Activated CD4-positive, alpha-beta T cell treated with anti-CD3 and anti-CD28 coated beads, Interleukin-2, amount 10 ng/mL, durations not matched to agents 7 days and 5 days (primary cell): ENCODE measurements at places on chromosomes 11 and 22.

DNA sequence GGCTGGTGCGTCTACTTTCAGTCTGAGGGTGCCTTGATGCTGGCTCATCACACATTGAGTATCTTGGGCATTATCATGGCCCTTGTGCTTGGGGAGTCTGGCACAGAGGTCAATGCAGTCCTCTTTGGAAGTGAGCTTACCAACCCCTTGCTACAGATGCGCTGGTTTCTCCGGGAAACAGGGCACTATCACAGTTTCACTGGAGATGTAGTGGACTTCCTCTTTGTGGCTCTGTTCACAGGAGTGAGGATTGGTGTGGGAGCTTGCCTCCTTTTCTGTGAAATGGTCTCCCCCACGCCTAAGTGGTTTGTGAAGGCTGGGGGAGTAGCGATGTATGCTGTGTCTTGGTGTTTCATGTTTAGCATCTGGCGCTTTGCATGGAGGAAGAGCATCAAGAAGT lies 4.9 kb downstream of the TLCD5 start:
- peaks cover 21% of the 10 kb centered on the region for H3K4me1 ChIP-seq
- no peak for DNase-seq
- no peak overlapping the region for H3K4me3 ChIP-seq
- peaks cover 64% of the 10 kb centered on the region for H3K27me3 ChIP-seq
- H3K27ac ChIP-seq = no peak overlapping the region

- peaks cover 9% of the 10 kb centered on the region for H3K27me3 ChIP-seq
- H3K36me3 ChIP-seq = no peaks in the 10 kb centered on the region
- no peaks in the 10 kb centered on the region for H3K4me1 ChIP-seq
These were observed 2.4 kb upstream of the OR52L1 start for GRCh38 chr11:5989203-5989602.

DNA sequence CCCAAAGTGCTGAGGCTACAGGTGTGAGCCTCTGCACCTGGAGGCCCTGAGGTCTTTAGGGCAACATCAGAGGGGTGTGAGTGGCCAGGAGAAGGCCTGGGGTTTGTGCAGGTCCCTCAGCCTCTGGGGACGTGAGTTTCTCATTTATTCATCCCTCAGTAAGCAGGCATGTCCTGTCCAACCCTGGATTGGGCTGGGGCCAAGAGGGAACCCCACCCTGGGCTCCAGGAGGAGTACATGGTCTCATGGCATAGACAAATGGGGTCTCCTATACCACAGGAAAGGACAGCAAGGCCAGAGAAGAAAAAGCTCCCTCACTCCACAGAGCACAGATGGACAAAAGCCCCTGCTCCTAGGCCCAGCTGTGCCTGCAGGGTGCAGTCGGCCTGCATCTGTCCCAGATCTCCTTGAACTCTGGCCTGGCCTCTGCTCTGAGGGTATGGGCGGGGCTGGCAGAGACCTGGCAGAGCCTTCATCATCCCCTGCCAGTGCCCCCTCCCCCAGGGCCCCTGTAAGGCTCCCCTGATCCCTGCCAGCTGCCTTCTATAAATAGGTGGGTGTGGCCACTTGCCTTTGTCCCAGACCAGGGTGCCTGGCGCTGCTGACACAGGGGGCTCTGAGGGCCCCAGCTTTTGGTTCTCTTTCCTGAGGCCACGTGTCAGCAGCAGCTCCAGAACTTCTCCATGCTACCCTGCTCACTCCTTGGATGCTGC lies 34.6 kb downstream of the A4GALT start:
- H3K4me1 ChIP-seq = no peaks in the 10 kb centered on the region
- no peak overlapping the region for H3K27ac ChIP-seq
- H3K4me3 ChIP-seq = no peak overlapping the region
- no peak for DNase-seq

GRCh38 chr11:98564881-98565280 lies 455.9 kb upstream of the CNTN5 start:
- no peaks in the 10 kb centered on the region for H3K27me3 ChIP-seq
- H3K4me3 ChIP-seq = no peak overlapping the region
- H3K27ac ChIP-seq = no peak overlapping the region
- H3K36me3 ChIP-seq = no peaks in the 10 kb centered on the region
- DNase-seq = no peak

DNA sequence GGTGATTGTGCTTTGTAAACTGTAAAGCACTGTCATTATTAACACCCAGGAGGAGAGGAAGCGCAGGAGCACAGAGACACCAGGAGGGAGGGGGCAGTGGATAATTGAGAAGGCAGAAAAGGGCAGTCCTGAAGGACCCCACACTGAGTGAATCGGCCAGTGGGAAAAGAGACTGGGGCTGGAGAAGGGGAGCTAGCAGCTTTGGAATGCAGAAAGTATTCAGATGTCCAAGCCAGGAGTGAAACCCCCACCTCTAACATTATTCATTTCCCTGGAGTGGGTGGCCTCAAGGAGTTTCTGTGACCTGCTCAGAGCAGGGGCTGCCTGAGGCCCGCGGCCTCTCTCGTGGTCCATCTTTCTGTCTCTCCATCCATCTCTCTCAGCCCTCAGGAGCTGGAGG lies 38.0 kb upstream of the CDON start:
- H3K4me1 ChIP-seq = no peaks in the 10 kb centered on the region
- DNase-seq = no peak
- H3K4me3 ChIP-seq = no peak overlapping the region
- peaks cover 1% of the 10 kb centered on the region for H3K27me3 ChIP-seq

DNA sequence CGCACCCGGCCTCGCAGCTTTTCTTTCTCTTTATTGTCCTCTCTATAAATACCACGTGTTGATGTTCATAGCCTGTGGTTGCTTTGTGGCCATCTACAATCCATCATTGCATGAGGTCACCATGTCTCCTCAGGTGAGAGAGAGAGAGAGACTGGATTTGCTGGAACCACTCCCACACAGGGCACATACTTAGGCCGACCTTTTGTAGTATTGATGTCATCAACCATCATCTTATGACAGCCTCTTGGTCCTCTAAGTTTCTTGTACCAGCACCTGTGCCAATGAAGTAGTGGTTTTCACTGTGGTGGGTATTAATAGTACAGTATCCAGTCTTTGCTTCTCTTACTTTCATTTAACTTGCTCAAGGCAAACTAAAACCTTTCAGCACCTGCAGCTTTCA lies 22.8 kb upstream of the P2RY6 start:
- no peak overlapping the region for H3K27ac ChIP-seq
- no peak overlapping the region for H3K4me3 ChIP-seq
- peaks cover 10% of the 10 kb centered on the region for H3K4me1 ChIP-seq
- peak; percentile 19 for DNase-seq
- H3K27me3 ChIP-seq = peaks cover 7% of the 10 kb centered on the region

GRCh38 chr11:129312730-129313503 lies 62.7 kb upstream of the BARX2 start:
- H3K4me3 ChIP-seq = no peak overlapping the region
- no peak for DNase-seq
- H3K27me3 ChIP-seq = no peaks in the 10 kb centered on the region
- H3K4me1 ChIP-seq = peaks cover 5% of the 10 kb centered on the region
- no peak overlapping the region for H3K27ac ChIP-seq

- no peak overlapping the region for H3K27ac ChIP-seq
- peaks cover 18% of the 10 kb centered on the region for H3K27me3 ChIP-seq
- no peak for DNase-seq
- H3K4me1 ChIP-seq = no peaks in the 10 kb centered on the region
- no peaks in the 10 kb centered on the region for H3K36me3 ChIP-seq
- no peak overlapping the region for H3K4me3 ChIP-seq
These were observed 7.9 kb upstream of the NELL1 start for GRCh38 chr11:20661445-20661844.

DNA sequence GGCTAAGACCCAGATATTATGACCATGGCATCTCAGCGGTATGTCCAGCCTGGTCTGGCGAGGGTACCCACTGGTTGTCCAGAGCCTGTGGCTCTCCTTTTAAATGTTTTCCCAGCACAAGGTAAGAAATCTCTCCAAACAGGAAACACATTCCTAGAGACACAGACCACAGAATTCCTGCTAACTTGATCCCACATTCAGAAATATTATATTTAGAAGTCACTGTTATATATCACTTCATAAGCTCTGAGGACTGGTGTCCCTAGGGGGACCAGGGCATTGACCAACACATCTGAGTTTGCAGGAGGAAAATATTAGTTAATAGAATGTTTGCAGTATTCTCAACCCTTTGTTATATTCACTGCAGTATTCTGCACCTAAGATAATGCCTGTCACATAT lies 23.1 kb downstream of the TMPRSS13 start:
- H3K4me1 ChIP-seq = peaks cover 11% of the 10 kb centered on the region
- no peaks in the 10 kb centered on the region for H3K27me3 ChIP-seq
- no peaks in the 10 kb centered on the region for H3K36me3 ChIP-seq
- H3K27ac ChIP-seq = no peak overlapping the region

DNA sequence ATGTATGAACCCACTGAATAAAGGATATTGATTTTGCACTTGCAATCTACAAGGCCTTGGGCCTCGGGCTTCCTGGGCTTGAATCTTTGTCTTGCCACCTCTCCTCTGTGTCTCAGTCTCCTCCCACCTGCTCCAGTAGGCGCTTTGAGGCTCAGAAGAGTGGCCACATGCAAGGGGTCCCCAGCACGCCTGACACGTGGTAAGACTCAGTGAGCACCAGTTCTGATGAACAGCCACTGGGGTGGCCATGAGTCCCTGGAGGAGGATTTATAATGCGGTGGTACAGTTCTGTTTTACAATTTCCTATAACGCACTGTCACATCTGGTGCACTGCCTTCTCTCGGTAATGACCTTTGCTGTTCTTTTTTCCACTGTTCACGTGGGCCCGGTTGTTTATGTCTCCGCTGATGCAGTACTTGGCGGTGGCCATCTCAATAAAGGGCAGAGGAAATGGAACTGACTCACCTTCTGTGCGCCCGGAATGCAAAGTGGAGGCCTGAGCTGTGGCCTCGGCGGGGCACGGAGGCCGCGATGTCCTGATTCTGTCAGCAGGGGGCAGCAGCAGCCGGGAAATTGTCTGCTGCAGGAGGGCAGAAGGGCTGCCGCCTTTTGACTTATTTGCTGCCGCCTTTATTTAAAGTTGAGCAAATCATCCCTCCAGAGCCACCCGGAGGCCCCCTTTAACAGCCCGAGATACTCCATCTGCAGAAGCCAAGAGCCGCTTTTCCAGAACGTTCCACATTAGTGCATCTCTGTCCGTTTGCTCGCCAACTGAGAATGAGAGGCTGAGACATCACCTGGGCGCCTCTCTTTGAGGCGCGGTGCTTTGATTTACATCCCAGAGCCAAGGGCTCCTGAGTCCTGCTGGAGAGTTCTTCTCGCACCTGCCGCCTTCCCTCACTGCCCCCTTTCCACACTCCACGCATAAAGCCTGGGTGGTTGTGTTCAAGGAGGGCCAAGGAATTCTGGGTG lies 6.0 kb upstream of the IFT27 start:
- no peaks in the 10 kb centered on the region for H3K36me3 ChIP-seq
- peak; percentile 87 for DNase-seq
- H3K4me3 ChIP-seq = no peak overlapping the region
- peaks cover 2% of the 10 kb centered on the region for H3K27me3 ChIP-seq
- peak overlapping the region; percentile 28 for H3K27ac ChIP-seq
- H3K4me1 ChIP-seq = peaks cover 17% of the 10 kb centered on the region

DNA sequence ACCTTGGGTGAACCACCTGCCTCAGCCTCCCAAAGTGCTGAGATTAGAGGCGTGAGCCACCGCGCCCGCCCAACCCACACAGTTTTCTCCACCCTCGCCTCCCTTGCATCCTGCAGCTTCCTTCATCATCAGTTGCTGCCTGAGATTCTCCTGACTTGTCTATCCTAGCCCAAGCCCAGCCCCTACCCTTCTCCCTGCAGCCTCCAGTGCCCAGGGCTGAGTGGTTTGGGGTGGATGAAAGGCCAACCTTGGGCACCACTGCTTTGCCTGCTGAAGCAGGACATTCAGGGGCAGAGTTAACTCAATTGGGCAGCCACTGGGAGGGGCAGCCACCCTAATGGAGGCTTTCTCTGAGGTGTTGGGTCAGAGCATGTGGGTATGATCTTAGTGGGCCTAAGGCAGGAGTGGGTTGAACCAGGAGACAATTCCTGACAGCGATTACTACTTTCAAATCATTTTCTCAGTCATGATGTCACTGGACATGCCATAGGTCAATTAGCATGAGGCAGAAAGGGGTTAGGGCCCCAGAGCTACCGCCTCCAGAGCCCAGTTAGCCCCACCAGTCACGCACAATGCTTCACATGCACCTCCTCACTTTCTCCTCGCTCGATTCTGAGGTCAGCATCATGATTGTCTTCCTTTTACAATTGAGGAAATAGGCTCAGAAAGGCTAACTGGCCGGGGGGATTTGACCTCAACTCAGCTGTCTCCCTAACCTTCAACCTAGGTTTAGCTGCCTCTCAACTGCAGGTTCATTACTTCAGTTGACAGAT lies 1.0 kb upstream of the FKBP2 start:
- no peaks in the 10 kb centered on the region for H3K27me3 ChIP-seq
- peaks cover 62% of the 10 kb centered on the region for H3K4me1 ChIP-seq
- peaks cover 23% of the 10 kb centered on the region for H3K36me3 ChIP-seq

DNA sequence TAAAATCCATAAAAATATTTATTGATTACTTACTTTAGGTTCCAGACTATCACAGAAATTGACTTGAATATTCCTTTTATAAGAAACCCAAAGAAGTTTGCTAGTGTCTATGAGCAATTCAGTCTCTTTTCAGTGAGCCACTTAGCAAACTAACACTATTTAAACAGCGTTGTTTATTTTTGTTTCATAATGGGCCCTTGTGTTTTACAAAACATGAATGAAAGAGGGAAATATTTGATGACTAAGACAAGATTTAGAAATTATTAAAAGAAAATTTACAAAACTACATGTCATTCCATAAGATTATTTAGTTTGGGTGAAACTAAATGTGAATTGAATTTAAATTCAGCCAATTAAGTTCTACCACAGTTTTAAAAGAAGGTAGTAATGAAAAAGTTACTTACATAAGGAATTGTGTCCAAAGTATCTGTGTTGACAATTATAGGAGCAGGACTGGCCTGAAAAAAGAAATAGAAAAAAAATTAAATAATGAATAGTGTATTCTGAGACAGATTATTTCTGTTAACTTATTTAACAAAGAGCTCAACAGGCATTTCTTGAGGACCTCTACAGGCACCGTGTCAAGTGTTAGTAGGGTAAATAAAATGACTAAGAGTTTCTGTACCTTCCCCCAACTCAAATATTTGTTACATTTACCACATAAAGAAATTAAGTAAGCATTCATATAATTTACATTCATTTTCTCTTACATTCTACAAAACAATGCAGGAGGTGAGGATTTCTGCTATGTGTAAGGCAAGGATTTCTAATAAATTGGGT lies 964.9 kb upstream of the CCDC90B start:
- no peak overlapping the region for H3K4me3 ChIP-seq
- H3K4me1 ChIP-seq = no peaks in the 10 kb centered on the region
- no peak overlapping the region for H3K27ac ChIP-seq
- no peak for DNase-seq

- H3K27ac ChIP-seq = no peak overlapping the region
- DNase-seq = no peak
- peaks cover 3% of the 10 kb centered on the region for H3K36me3 ChIP-seq
- no peak overlapping the region for H3K4me3 ChIP-seq
These were observed 42.0 kb downstream of the MCHR1 start for GRCh38 chr22:40721266-40721665.
